ENCODE measurements at places on chromosomes 7 and 10. TPM values are rescaled to one million over a fixed set of nuclear protein-coding genes. Genes with fewer than 3 reads are reported as not detected.

GRCh38 chr7:155254018-155254417 lies 43.7 kb upstream of the INSIG1 start:
- no peak overlapping the region for H3K4me3 ChIP-seq
- no peak overlapping the region for H3K27ac ChIP-seq
- H3K4me1 ChIP-seq, result peaks cover 9% of the 10 kb centered on the region
- H3K36me3 ChIP-seq, result no peaks in the 10 kb centered on the region
- H3K27me3 ChIP-seq, result no peaks in the 10 kb centered on the region

DNA sequence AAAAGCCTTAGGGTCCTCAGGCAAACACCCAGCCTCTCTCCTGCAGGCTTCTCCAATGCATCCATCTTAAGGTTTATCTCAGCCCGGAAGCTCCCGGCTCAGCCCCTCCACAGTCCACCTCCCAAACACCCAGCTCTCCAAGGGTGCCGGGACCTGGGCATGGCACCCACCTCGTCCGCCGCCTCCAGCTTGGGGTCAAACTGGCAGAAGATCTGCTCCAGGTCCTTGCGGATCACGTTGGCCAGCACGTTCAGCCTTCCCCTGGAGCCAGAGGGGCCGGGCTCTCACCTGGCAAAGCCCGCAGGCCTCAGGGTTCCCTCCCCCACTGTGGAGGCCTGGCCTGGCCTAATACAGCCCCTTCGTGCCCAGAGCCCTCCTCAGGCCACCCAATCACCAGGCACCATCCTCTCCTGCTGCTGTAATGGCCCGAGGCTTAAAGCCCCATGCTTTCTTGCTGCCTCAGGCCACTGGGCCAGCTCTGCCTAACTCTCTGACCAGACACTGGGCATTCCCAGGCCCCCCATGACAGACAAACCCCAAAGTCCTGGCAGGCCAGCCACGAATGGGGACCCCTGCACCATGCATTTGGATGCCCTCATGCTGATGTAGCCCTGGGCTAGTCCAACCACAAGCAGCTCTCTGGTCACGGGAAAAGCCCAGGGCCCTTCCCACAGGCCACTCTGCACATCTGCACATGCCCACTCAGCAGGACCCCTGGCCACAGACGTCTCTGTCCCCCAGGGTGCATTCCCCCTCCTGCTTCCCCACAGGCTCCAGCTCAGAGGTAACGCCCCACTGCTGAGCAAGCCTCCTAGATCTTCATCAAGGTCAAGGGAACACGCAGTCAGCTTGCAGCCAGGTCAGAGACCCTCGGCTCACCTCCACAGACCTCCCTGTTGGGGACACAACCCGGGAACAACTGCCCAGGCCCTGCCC lies 12.3 kb downstream of the OGDHL start:
- H3K27ac ChIP-seq, result no peak overlapping the region
- H3K4me3 ChIP-seq, result no peak overlapping the region
- H3K27me3 ChIP-seq, result no peaks in the 10 kb centered on the region
- no peaks in the 10 kb centered on the region for H3K36me3 ChIP-seq

DNA sequence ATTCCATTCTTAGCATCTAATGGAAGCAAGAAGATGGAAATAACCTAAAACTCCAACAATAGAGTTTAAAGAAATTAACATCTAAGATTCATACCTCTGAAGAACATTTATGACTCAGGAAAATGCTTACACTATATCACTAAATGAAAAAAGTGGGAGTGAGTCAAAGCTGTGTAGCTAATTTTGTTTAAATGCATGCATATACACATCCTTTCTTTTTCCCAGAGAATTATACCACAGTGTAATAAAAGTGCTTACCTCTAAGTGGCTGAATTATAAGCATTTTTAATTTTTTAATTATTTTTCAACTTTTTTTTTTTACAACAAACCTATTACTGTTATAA lies 44.3 kb downstream of the CCDC71L start:
- H3K36me3 ChIP-seq, result no peaks in the 10 kb centered on the region
- no peak for DNase-seq
- H3K4me1 ChIP-seq, result no peaks in the 10 kb centered on the region
- no peak overlapping the region for H3K27ac ChIP-seq
- H3K27me3 ChIP-seq, result no peaks in the 10 kb centered on the region

GRCh38 chr7:106655703-106656498 lies 5.1 kb downstream of the CCDC71L start:
- no peaks in the 10 kb centered on the region for H3K27me3 ChIP-seq
- no peaks in the 10 kb centered on the region for H3K36me3 ChIP-seq
- H3K27ac ChIP-seq, result no peak overlapping the region
- H3K4me1 ChIP-seq, result peaks cover 8% of the 10 kb centered on the region

GRCh38 chr7:70925411-70926115 lies 206.4 kb upstream of the GALNT17 start:
- H3K4me1 ChIP-seq, result no peaks in the 10 kb centered on the region
- no peak for DNase-seq
- H3K36me3 ChIP-seq, result no peaks in the 10 kb centered on the region

DNA sequence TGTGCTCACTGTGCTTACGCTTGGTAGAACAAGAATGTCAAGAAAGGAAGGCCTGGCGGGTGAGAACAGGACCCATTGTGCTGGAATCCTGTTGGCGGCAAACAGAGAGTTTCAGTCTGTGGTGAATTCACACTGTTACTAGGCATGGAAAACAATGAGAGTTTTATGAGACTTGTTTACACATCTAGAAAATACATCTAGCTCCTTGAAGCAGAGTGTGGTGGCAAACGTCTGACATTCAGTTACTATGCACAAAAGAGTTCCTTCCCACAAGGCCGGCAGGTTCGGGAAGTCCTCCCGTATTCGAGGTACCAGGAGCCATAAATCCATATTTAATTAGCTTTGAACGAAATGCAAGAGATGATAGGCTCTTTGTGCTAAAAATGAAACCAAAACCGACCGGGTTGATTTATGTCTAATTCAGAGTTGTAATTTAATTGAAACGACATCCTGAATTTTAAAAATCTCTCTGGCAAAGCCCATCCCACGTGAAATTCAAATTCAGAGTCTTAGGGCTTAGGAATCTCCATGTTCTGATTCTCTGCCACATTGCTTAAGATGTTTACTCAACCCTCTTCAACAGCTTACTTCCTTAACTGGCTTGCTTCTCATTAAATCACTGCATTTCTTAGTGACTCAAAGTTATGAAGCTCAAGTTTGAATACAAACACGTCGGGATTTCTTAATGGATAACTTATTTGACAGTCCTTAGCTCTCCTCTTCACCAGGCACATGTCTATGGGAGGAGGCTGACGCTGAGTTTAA lies 299.9 kb upstream of the PITRM1 start:
- H3K27ac ChIP-seq, result peak overlapping the region; percentile 77
- no peaks in the 10 kb centered on the region for H3K27me3 ChIP-seq
- DNase-seq, result no peak

DNA sequence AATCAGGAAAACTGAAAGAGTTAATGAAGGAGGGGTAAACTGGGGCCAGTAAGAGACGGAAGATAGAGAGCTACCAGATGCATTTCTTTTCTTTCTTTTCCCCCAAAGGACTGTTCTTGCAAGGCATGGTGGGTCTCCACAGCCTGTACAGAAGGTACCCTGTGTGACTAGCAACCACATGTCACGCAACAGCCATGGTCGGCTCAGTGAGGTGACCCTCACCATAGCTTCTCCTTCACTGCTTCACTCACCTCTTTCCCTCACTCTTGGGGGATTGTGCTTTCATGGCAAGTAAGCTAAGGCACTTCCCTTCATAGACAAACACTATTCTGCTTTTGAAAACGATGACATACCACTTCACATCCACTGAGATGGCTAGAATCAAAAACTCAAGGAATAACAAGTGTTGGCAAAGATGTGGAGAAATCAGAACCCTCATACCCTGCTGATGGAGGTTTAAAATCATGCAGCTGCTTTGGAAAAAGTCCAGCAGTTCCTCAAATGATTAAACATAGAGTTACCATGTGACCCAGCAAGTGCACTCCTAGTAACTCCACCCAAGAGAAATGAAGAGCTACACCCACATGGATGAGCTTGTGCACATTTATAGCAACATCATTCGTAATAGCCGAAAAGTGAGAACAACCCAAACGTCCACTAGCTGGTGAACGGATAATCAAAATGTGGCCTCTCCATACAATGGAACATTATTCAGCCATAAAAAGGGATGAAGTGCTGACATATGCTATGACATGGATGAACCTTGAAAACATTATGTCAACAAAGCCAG lies 3.8 kb upstream of the INSIG1 start:
- H3K27ac ChIP-seq, result no peak overlapping the region
- H3K36me3 ChIP-seq, result no peaks in the 10 kb centered on the region
- H3K27me3 ChIP-seq, result no peaks in the 10 kb centered on the region
- DNase-seq, result no peak
- H3K4me1 ChIP-seq, result peaks cover 5% of the 10 kb centered on the region

DNA sequence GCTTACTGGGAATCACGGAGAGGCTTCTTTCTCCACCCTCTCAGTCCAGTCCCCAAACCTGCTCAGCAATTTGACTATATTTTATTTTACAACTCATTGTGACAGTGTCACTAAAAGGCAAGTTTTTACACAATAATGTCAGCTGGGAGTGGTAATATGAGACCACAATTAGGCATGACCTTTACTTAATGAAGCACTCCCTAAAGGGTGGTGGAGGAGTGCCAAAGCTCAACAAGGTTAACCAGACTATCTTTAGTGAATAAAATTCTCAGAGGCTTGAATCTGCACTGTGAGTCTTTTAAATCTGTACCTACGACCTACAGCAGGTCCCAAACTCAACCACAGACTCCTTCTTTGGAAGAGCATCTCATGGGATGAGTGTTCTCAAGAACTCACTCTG lies 215.6 kb downstream of the TAX1BP1 start:
- H3K27me3 ChIP-seq, result no peaks in the 10 kb centered on the region
- H3K4me3 ChIP-seq, result no peak overlapping the region
- no peaks in the 10 kb centered on the region for H3K4me1 ChIP-seq
- H3K36me3 ChIP-seq, result no peaks in the 10 kb centered on the region
- DNase-seq, result no peak

GRCh38 chr10:94218493-94219183 lies 144.1 kb downstream of the NOC3L start:
- no peaks in the 10 kb centered on the region for H3K36me3 ChIP-seq
- no peak for DNase-seq
- H3K27me3 ChIP-seq, result no peaks in the 10 kb centered on the region
- peaks cover 16% of the 10 kb centered on the region for H3K4me1 ChIP-seq
- no peak overlapping the region for H3K4me3 ChIP-seq

DNA sequence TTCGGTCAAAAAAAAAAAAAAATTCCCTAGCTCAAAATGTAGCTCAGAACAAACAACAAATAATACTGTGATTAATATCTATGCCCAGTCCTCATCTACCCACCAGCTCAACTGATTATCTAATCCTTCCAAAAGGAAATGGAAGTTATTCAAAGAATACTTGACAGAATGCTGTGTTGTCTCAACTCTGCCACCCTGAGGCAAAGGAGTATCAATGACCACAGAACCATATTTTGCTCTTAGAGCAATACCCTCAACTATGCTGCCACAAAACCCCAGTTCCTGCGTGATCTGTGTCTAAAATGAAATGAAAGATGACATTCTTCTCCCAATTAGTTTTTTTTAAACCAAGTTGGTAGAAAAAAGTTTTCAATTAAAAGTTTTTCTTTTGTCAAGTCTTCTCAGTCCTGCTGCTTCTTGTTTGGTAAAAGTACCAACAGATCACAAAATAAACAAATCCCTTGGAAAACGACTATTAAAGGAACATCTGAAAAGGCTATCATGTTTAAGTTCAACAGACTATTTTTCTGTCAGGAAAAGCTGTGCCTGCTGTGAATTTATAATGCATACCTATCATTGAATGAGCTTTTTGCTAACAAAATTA lies 21.6 kb downstream of the RBM28 start:
- H3K4me3 ChIP-seq, result no peak overlapping the region
- H3K27ac ChIP-seq, result no peak overlapping the region
- H3K27me3 ChIP-seq, result no peaks in the 10 kb centered on the region
- no peaks in the 10 kb centered on the region for H3K36me3 ChIP-seq
- peaks cover 14% of the 10 kb centered on the region for H3K4me1 ChIP-seq
- no peak for DNase-seq

DNA sequence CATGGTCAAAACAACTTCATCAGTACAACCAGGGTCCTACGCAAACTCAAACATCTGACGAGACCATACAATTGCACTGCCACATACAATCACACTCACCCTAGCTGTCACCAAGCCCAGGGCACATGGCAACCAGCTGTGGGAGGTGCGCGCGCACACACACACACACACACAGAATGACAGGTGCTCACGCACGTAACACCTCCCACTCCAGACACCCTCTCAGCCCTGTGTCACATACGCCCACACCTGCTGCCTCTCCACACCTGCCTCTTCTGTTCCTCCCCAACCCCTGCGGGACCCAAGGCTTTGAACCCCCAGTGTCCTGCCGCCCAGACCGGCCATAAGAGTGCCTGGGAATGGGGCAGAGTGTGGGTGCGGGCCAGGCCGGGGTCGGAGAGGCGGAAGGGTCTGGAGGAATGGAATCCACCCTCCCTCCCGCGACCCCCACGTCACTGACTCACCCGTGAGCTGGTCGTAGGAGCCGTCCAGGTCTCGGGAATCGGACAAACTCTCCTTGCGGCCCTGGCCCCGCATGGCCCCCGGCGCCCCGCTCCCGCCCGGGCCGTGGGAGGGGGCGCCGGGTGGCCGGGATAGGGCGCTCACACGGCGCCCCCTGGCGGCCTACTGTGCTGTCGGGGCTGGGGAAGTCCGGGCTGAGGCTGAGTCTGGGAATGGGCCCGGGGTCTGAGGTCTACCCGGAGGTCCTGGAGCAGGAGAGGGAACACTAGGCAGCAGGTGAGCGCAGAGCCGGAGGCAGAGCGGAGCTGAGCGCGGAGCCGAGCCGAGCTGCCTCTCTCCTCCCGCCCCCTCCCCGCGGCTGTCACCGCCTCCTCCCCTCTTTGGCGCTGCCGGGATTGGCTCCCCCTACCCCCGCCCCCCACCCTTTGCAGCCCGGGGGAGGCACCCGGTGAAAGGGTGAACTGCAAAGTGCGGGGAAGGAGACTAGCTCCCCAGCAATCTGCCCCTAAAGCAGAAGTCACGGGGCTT lies at the start of gene KCNIP2:
TSS of gene KCNIP2 (minus strand) at position 769 of the 990 bp plus-strand sequence. CDS start at position 537, 232 bp downstream.
- H3K4me1 ChIP-seq, result peaks cover 21% of the 10 kb centered on the region
- H3K36me3 ChIP-seq, result peaks cover 14% of the 10 kb centered on the region
- H3K27ac ChIP-seq, result no peak within 1 kb of the TSS
- no peaks in the 10 kb centered on the region for H3K27me3 ChIP-seq

DNA sequence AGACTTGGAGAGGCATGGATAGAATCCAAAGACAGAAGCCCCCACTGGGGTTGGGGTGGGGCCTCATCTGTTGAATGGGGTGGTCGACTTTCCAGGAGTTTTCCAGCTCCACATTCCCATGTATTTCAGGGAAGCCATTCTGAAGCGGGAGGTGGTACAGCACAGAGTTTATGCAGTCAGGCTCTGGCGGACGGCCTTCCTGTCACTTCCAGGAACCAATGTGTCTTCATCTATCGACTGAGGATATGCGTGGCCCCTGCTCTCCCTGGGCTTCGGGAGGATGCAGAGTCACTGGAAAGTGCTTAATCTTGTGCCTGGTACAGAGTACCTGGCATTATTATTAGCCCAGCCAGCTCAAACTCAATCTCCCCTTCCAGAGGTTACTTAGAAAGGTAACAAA lies 26.3 kb downstream of the DOCK1 start:
- no peak for DNase-seq
- peaks cover 16% of the 10 kb centered on the region for H3K4me1 ChIP-seq
- no peak overlapping the region for H3K27ac ChIP-seq
- no peak overlapping the region for H3K4me3 ChIP-seq

NEUROD6 gene
- total RNA-seq, result not detected

NUTM2E gene
- total RNA-seq, result not detected

LRRC72 gene
- total RNA-seq, result not detected

HOXA1 gene
- not detected for total RNA-seq

EFCAB10 gene
- total RNA-seq, result not detected

MLXIPL gene
- 7.6 TPM for total RNA-seq

CAPZA2 gene
- 131 TPM for total RNA-seq
